Activated CD8-positive, alpha-beta T cell treated with anti-CD3 and anti-CD28 coated beads, Interleukin-2, amount 10 ng/mL, durations not matched to agents 7 days and 5 days (primary cell): ENCODE measurements at places on chromosomes 7 and 10.

DNA sequence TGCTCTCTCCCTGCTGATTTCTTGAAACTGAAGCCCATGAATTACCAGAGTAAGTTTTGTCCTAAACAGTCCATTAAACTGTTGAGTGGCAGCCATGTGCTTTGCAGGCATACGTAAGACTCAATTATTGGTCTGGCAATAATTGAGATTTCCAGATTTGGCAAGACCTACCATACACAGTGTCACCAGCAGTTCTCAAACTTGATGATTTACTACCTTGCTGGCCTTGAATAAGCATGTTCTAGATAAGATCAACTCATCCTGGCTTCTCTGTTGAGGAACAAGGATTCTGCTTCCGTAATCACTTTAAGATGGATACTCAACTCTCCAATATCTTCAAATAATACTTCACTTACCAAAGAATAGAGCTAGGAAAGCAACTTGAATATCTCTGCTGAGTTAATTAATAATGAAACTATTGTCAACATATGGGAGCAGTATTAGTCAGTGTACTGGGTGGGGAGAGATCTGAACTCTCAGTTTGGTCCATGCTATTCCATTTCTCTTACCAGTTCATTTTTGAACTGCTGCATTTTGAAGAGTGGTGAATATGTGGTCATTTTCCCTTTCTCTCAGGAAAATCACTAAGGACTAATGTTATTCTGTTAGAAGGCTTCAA lies 181.4 kb downstream of the IPMK start:
- no peak for DNase-seq

DNA sequence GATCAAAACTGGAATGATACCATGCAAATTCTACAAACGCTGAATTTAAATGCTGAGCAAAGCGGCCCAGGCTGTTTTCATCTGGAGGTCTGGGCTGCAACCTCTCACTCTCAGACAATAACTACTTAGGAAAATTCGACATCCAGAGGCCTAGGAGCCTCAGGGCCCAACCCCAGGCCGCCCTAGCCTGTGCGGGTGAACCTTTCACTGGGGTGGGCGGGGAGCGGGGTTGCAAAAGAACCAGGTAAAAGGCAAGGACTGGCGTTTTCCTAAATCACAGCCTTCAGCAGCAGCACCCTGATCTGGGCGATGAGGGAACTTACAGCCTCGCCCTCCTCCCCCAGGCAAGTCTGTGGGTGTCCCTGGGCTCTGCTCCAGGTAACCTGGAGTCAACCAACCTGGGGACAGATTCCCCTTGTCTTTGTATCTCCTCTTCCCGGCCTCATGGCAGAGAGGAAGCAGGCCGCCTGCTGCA lies 33.4 kb downstream of the CALML5 start:
- DNase-seq = no peak

DNA sequence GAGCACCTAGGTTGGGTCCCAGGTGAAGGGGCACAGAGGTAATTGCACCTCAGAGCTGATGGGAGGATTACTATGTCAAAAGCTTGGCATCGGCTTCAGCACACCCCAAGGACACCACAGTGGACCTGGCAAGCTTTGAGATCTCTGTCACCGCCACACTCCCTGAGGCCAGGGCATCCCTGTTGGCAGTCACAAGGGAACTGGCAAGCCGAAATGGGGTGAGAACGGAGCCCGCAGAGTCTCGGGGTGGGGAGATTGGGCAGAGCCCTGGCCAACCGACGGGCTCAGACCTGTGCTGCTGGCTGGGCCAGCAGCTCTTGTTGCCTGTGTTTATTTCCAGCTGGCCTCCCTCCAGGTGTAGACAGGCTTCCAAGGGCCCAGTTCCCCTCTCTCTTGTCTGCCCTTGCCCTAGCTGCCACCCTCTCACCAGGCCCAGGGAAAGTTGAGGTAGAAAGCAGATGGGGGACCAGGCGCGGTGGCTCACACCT lies 2.5 kb downstream of the HSPB1 start:
- DNase-seq = no peak

GRCh38 chr10:59006511-59007306 lies 169.7 kb upstream of the PHYHIPL start:
- no peak for DNase-seq

DNA sequence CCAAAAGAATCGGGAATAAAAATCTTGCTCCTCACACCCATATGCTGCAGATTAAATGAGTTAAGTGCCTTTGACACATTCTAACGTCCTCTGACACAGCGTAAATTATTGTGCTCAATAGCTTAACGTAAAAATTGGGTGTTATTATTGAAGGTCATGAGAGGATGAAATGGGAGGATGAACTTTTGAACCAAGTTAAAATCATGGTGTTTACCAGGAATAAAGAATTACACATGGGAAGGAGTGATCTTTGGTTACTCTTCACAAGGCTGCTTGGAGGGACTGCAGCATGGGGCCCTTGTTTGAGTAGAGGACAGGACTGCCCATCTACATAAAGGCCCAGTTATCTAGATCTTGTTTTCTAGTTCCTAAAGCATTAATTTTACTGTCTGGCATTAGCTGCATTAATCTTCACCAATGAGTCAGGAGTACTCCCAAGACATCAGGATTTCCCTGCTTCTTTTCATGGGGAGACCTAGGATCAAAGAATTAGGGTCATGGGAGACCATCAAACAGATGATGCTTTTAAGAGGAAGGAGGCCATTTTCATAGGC lies 84.9 kb upstream of the PRR15 start:
- no peak for DNase-seq

DNA sequence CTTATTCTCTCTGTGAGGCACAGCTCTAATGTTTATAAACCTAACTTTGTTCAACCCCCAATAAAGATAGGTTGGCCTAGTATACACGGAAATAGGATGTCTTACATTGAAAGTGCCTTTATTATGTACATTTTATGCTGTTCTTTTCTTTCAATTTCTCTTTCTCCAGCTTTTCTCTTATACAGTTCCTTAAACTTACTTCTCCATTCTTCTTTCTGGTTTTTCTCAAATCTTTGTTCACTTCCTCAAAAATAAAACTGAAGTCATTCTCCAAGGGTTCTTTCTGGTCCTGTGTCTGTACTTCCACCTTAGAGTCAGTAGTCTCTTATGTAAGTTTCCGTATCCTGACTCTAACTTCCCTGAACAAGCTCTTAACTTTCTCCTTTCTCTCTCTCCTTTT lies 29.2 kb upstream of the NAMPT start:
- DNase-seq = no peak

- no peak for DNase-seq
Measured at GRCh38 chr7:12423997-12424745, 20.5 kb upstream of the VWDE start.

DNA sequence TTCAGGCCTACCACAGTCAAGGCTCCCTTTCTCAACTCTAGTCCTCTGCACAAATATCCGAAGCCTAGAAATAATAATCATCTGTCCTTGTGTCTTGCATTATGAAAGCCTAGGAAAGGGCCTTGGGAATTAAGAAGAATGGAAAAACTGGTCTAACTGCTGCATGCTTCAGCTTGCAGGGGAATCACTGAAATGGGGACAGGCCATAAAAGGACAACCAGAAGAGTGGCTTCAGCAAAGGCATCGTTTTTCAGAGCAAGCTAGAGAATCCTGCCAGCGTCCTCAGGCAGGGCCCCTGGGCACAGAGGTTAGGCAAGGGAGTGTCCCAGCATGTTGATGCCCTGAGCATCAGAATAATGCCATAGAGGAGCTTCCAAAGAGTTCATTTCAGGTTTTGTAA lies 13.2 kb downstream of the ERVW-1 start:
- DNase-seq = no peak

DNA sequence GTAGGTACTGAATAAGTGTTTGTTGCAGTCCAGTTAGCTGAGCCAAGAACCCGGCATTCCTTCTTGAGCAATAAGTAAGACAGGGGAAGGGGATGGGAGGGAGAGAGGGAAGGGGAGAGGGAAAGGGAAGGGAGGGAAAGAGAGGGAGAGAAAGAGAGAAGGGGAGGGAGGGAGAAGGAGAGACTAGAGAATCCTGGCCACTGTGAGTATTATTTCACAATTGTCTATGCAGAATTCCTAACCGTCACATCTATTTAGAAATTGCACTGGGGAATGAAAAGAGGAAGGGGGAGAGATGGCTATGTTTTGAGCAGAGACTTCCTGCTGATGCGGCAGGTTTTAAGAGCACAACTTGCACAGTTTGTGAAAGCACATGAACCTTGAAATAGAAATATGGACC lies 251.4 kb upstream of the ZMIZ1 start:
- no peak for DNase-seq

DNA sequence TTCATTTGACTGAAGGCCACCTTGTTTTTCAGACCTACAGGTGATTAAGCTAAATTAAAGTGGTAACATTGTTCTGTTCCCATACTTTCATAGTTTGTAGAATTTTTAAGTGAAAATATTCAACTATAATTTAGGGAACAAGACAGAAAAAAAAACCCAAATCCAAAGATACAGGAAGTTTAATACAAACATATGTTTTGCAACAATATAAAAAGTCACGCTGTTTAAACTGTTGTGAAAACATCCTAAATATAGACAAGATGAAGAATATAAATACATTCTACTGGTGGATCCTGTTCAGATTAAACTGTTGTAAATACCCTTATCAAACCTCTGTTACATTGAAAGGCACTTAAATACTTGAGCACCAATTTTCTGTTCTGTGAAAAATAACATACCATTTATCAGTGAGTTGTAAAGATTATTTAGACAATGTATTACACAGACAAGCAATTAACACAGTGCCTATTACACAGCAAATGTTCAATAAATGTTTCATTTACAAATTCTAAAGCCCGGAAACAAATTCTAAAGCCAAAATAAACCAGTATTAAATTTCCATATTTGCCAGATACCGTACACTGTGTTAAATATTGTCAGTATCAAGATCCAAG lies 14.2 kb downstream of the ASZ1 start:
- DNase-seq = no peak

GRCh38 chr10:55410415-55410885 lies 609.4 kb upstream of the PCDH15 start:
- DNase-seq = no peak

DNA sequence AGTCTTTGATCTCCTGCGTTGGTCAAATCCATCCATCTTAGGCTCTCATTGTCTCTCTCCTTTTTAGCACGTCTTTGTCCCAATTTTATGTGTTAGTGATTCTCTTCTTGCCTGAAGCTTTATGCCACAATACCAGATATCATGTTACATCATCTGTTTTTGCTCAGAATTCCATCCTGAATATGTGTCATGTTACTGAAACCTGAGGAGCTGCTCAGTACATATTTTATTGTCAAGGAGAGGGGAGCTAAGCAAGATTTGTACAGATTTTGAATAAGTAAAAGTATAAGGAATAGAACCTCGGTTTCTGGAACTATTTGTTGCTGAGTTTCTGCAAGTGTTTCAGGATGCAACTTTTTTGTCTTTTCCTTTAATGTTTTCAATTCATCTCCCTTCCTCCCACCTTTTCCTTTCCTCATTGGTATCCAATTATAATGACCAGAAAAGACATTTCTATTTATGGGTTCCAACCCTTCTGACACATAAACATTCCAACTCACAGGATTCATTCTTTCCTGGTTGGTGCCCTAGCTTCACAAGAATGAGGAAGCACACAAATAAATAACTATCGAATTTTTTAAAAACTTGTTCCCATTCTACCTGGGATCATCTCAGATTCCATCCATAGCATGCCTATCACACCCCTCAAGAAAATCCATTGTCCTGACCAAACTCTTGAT lies 291.8 kb downstream of the CRPPA start:
- no peak for DNase-seq

GRCh38 chr10:49831352-49832035 lies 69.4 kb upstream of the OGDHL start:
- no peak for DNase-seq

GRCh38 chr7:96819111-96819700 lies 109.6 kb upstream of the SEM1 start:
- DNase-seq = no peak

GRCh38 chr7:81370822-81371221 lies 399.0 kb downstream of the HGF start:
- DNase-seq = no peak

GRCh38 chr10:47055386-47056246 lies 144.4 kb downstream of the PTPN20 start:
- no peak for DNase-seq

DNA sequence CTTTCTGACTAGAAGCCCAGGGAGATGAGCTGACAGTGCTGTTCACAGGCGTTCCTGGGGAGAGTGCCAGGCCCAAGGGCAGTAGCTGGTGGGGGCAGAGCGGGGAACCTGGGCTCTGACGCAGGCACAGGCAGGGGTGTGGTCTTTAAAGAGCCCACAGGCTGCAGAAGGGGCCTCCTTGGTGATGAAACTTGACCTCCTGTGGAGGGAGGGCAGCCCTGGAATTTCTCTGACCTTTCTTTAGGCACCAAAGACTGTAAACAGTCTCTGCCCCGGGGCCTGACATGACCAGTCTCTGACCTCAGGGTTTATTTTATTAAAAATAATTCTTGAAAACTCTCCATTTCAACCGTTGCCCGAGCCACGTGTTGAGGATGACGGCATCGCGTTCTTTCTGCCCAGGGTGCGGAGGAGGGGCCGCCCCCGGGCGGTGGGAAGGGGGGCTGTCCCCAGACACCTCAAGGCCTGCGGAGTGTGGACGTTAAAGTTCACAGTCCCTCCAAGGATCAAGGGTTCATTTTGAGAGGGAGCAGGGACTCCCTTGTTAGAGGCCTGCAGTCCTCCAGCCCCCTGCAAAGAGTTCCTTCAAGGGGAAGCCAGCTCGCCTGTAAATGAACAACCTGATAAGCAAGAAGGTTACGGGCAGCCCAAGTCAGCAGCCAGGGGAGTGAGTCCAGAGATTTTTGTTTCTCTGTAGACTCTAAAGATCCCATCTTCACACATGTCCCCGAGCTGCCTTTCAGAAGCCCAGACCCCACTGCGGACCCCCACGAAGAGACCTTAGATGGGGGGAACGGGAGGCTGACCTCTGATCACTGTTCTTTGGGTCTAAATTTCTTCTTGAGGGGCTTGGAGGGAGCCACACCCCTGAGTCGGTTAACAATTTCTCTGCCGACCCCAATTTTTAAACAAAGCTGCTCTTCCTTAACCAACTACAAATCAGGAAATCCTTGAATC lies 128.9 kb downstream of the VIPR2 start:
- no peak for DNase-seq

GRCh38 chr7:129356176-129356575 lies 78.1 kb upstream of the STRIP2 start:
- DNase-seq = no peak

DNA sequence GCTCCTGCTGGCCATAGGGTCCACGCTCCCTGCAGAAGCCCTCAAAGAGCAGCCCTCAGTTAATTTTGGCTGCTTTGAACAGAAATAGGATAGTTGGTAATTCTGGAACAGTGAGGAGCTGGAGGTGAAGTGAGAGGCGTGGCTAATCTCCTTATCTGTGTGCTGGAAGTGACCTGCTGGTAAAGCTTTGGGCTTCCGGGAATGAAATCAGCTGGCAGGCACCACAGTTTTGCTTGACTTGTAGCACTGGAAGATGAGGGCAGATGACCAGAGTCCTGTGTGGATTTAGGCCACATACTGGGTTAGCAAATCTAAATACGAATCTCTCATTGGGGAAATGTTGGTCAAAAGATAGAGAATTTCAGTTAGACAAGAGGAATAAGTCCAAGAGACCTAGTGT lies 10.2 kb downstream of the ATP6V0E2 start:
- DNase-seq = no peak

- DNase-seq = no peak
Measured at GRCh38 chr7:77306231-77307067, 106.8 kb upstream of the FGL2 start.

- no peak for DNase-seq
Measured at GRCh38 chr7:97418312-97418711, 300.8 kb downstream of the SDHAF3 start.
